ENCODE measurements at places on chromosomes 12 and 14.

DNA sequence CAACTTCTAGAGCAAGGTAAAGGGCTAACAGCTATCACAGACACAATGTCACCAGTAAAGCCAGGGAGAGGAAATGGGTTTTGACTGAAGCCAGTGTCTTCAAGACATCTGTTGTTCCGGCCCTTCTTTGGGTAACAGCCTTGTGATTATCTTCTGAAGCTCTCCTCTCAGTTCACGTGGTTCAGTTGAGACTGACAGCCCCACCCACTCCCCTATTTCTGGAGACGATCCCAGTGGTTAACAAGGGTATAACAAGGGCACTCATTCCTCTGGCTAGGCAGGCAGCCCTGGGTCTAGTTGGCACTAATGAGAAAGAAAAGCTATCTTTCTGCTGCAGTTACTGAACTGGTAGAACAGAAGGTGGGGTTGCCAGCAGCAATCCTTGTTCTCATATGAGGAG lies 6.9 kb downstream of the GNPTAB start:
- no peak for DNase-seq

DNA sequence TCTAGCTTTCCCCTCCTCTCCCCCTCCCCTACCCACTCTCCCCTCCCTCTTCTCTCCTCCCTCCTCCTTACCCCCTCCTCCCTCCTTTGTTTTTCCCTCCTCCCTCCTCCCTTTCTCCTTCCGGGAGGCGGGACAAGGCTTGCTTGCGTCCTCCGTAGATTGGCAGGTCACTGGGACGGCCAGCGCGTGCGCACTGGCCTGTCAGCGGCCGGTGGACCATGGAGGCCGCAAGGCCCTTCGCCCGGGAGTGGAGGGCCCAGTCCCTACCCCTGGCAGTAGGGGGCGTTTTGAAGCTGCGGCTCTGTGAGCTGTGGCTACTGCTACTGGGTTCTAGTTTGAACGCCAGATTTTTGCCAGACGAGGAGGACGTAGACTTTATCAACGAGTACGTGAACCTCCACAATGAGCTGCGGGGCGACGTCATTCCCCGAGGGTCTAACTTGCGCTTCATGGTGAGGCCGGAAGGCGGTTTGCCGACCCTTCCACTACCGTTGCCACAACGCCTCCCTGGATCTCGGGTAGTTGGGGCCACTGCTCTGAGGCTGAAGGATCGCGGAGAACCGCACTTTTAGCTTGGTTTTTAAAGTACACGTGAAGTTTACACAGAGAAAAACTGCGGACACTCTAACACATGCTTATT lies at the start of gene GLIPR1L2:
Gene GLIPR1L2, plus strand, starts transcription at position 191 of the 640 bp plus-strand sequence. Its CDS starts 28 bp downstream, at position 219.
- peak; percentile 95 for DNase-seq

GRCh38 chr12:54134850-54135249 lies 53.9 kb downstream of the SMUG1 start:
- no peak for DNase-seq

GRCh38 chr12:31662176-31662849 lies 2.8 kb downstream of the ETFBKMT start:
- no peak for DNase-seq
